A549 treated with RU486 at 1 μM for 4 hours (cell line): ENCODE measurements at places on chromosomes 2 and 18. TPM values are rescaled to one million over a fixed set of nuclear protein-coding genes. Genes with fewer than 3 reads are reported as not detected.

Gene SPHKAP
- not detected in 5 replicates for total RNA-seq

Gene UGT1A4
- total RNA-seq, result 0.05 to 0.10 TPM in 2 of 5 replicates, not detected in the others

Gene AFF3
- 0.07 to 0.22 TPM in 2 of 5 replicates, not detected in the others for total RNA-seq

Gene ATP6V1B1
- 0.32 to 2.5 TPM (median 2.1 TPM) in 5 replicates for total RNA-seq

Gene ARHGAP15
- not detected in 5 replicates for total RNA-seq

Gene TYMS
- 154 to 183 TPM (median 172 TPM) in 5 replicates for total RNA-seq

Gene ALLC
- total RNA-seq, result 0.21 TPM in 1 of 5 replicates, not detected in the others

Gene CCDC150
- 2.8 to 5.7 TPM (median 4.7 TPM) in 5 replicates for total RNA-seq

Gene FAM161A
- 4.2 to 7.6 TPM (median 7.2 TPM) in 5 replicates for total RNA-seq

Gene SAG
- total RNA-seq, result not detected in 5 replicates

Gene IMMT
- 103 to 117 TPM (median 110 TPM) in 5 replicates for total RNA-seq

Gene SLC5A7
- not detected in 5 replicates for total RNA-seq

Gene TMEFF2
- total RNA-seq, result 0.20 to 0.94 TPM (median 0.26 TPM) in 5 replicates

Gene PMAIP1
- 9.8 to 16.3 TPM (median 13.2 TPM) in 5 replicates for total RNA-seq

Gene LYPD6
- total RNA-seq, result 0.03 to 0.07 TPM (median 0.06 TPM) in 4 of 5 replicates, not detected in the other

Gene STARD6
- not detected in 5 replicates for total RNA-seq

Gene RAX
- total RNA-seq, result not detected in 5 replicates

Gene LIMS4
- total RNA-seq, result 0.37 to 1.1 TPM (median 0.56 TPM) in 5 replicates

Gene UGT1A3
- 0.10 to 0.22 TPM (median 0.13 TPM) in 3 of 5 replicates, not detected in the others for total RNA-seq

Gene INHBB
- total RNA-seq, result 12.2 to 18.9 TPM (median 15.7 TPM) in 5 replicates

Gene C18orf54
- 1.1 to 3.2 TPM (median 2.7 TPM) in 5 replicates for total RNA-seq

Gene SCYGR4
- not detected in 5 replicates for total RNA-seq

Gene ERBB4
- total RNA-seq, result not detected in 5 replicates

Gene GKN2
- total RNA-seq, result 1.8 to 3.5 TPM (median 2.8 TPM) in 5 replicates

Gene ACADL
- total RNA-seq, result 0.09 to 0.18 TPM in 2 of 5 replicates, not detected in the others

Gene TMEM37
- 1.5 to 2.7 TPM (median 2.2 TPM) in 5 replicates for total RNA-seq

Gene SLC19A3
- total RNA-seq, result 2.3 to 3.2 TPM (median 3.1 TPM) in 5 replicates

Gene C2orf80
- not detected in 5 replicates for total RNA-seq

Gene DES
- total RNA-seq, result 0.05 to 0.24 TPM (median 0.13 TPM) in 3 of 5 replicates, not detected in the others

Gene LRRC30
- not detected in 5 replicates for total RNA-seq

Gene TTN
- under 0.01 TPM in 5 replicates for total RNA-seq

Gene MBD5
- 3.5 to 7.5 TPM (median 5.3 TPM) in 5 replicates for total RNA-seq

Gene FEV
- total RNA-seq, result not detected in 5 replicates

Gene CETN1
- total RNA-seq, result not detected in 5 replicates

Gene TMEM169
- 0.32 to 0.47 TPM (median 0.38 TPM) in 5 replicates for total RNA-seq
